SK-N-SH (cell line): ENCODE measurements at places on chromosomes 7 and 10. TPM values are rescaled to one million over a fixed set of nuclear protein-coding genes. Genes with fewer than 3 reads are reported as not detected.
A peak's percentile ranks its signal among the peaks of the same experiment; 100 is the strongest.

DNA sequence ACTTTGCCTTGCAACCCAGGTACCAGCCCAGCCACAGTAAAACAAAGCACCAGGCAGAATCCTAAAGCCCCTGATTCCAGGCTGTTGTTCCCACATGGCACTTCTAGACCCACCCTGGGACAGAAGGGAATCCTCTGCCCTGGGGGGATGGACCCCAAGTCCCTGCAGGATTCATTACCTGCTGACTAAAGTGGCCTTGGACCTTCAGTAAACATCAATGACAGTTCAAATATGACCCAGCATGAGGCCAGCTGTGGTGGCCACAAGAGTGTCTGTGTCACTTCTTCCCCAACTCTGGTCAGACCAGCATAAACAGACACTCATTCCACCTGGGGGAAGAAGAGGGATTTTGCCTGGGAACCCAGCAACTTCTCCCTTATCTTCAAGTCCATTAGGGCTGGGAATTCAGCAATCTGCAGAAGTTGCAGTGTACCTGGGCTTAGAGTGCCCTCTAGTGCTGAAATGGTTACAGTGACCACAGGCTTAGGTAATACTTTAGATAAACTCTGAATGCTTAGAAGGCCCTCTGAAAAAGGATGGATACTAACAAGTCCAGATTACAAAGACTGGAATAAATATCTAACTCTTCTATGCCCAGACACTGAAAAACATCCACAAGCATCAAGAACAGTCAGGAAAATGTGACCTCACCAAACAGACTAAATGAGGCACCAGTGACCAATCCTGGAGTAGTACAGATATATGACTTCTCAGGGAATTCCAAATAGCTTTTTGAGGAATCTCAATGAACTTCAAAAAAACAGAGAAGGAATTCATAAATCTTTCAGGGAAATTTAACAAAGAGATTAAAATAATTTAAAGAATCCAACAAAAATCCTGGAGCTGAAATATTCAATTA lies 108.5 kb upstream of the TMEM168 start:
- DNase-seq: peak; percentile 70

DNA sequence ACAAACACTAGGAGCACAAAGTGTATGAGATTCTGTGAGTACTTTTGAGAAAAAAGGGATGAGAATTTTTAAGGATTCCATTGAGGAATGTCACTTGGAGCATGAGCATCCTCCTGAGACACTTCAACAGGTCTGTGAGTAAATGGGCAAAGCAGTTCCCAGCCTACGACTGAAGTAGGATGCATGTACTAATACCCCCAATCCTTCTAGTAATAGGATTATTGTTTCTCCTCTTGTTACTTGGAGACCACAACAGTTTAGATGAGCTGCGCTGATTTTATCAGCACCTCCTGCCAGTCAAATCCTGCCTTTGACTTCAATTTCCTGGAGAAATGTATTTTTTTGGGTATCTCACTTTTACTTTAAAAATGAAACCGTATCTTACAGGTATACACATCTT lies 820 bp downstream of the BBS9 start:
- peak; percentile 47 for DNase-seq

GRCh38 chr10:113648478-113648877 lies 15.4 kb downstream of the NRAP start:
- DNase-seq: no peak

DNA sequence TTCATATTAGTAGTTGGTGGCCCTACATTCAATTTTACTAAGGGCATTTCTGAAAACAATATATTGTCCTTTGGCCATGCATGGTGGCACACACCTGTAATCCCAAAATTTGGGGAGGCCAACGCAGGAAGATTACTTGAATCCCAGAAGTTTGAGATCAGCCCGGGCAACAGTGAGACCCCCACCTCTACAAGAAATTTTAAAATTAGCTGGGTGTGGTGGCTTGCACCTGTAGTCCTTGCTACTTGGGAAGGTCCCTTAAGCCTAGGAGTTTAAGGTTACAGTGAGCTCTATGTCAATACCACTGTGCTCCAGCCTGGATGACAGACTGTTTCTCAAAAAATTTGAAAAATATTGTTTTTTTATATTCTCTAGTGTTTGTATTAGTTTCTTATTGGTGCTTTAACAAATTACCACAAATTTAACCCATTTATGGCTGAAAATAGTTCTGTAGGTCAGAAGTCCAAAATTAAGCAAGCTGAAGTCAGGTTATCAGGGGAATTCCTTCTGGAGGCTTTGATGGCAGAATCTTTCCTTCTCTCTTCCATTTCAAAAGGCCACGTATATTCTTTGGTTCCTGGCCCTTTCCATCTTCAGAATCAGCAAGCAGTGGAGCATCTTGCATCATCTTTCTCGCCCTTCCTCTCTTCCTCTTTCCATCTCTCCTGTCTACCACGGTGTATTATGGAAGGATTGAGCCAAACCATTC lies 12.4 kb downstream of the CBX3 start:
- no peak for DNase-seq

- DNase-seq: no peak
Measured at GRCh38 chr10:24652381-24652957, 71.2 kb downstream of the ARHGAP21 start.

GRCh38 chr10:30422981-30423654 lies 10.9 kb upstream of the MAP3K8 start:
- DNase-seq: no peak

DNA sequence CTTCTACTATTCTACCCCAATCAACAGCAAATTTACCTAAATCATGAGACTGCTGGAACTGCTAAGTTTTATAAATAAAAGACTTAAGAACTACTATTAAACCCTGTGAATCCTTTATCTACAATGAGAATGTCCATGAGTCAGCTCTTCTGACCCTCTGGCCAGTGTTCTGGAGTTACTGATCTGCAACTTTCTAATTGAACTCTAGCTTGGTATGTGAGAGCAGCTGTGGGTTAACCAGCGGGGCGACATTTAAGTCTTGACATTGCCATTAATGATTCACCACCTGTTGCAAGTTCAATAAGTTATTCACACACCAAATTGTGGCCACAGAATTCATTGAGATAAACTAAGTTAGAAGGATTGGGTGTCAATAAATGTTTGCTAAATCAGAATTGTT lies 359.8 kb downstream of the PCDH15 start:
- DNase-seq: no peak

DNA sequence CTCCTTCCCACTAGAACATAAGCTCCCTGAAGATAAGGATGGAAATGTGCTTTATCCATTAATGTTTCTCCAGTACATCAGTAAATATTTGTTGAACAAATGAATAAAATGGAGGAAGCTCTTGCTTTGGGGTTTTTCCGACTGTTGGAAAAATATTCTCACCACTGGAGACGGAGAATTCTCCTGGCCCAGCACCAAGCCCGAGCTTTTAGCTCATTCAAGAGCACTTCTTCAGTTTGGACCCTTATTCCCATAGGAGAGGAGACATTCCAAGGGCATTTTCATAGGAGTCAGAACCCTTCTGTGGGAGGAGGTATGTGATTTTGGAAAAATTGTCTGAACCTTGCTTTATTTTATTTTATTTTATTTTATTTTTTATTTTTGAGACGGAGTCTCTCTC lies 21.0 kb downstream of the SUFU start:
- DNase-seq: no peak

- no peak for DNase-seq
Measured at GRCh38 chr10:114550756-114551635, 107.1 kb downstream of the ABLIM1 start.

DNA sequence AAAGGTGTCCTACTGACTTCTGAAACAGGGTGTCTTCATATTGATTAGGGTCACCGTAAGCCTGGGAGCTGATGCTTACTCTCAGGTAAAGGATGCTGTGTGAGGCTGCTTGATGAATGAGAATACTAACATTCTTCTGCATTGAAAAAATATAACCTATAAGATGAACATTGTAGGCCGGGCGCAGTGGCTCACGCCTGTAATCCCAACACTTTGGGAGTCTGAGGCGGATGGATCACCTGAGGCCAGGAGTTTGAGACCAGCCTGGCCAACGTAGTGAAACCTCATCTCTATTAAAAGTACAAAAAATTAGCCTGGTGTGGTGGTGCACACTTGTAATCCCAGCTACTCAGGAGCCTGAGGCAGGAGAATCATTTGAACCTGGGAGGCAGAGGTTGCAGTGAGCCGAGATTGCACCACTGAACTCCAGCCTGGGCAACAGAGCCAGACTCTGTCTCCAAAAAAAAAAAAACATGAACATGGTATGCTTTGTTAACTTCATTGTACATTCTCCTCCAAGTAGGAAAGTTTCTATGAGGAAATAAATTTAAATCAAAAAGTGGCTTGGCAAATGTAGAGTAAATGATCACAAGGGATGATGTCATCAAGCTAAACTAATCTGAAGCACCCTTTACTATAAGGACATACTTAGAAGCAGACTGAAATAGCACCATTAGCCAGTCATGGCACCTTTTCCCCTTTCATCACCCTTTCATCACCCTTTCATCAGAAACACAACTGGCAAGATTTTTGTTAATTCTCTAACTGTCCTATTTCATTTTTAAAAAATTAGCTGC lies 1.5 kb upstream of the BRAF start:
- DNase-seq: no peak

- DNase-seq: no peak
Measured at GRCh38 chr10:49834201-49834600, 72.1 kb upstream of the OGDHL start.

DNA sequence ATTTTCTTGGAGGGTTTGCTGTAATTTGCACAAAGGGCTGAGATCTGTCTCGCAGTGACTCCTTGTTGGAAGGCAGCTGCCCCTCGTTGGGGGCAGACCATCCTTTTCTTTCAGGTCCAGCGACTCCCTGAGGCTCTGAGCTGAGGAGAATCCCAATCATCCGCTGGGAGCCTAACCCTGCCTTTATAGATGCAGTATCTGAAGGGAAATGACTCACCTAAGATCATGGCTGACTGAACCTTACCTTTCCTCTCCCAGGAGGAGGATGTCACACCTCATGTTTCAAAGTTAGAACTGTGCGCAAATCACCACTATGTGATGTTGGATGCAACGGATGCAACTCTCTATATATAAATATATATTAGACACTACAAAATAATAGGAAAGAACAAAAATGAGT lies 36.4 kb upstream of the MXI1 start:
- DNase-seq: no peak

DNA sequence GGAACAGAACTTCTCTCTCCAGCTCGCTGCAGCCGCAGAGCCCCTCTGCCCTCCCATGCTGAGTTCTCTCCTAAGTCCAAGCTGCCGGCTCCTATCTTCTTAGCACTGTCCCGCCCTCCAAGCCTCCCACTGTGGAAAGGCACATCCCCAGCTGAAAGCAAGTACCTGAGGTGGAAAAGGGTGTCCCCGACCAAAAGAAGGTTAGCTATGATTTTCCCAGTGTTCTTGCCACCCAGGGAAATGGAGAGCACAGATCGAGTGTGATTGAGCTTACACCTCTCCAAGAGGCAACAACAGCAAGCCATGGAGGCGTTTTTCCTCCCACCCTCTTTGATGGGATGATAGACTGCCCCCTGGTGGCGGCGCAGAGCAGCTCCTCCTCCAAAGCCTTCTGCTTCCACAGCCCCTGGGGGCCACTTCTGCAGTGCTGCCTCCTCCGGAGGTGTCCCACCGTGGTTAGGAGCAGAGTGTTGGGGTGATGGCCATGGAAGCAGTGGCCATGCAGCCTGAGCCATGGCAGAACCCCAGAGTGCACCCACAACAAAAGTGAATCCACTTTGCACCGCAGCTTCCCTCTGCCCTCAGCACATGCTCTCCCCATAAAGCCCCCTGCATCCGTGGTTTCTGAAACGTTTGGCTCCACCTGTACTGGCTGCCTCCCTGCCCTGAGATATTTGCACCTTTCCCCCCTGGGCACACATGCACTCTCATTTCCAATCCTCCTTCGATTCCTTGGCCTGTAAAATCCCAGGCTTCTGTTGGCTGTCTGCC lies 143.1 kb upstream of the STK17A start:
- DNase-seq: peak; percentile 76

DNA sequence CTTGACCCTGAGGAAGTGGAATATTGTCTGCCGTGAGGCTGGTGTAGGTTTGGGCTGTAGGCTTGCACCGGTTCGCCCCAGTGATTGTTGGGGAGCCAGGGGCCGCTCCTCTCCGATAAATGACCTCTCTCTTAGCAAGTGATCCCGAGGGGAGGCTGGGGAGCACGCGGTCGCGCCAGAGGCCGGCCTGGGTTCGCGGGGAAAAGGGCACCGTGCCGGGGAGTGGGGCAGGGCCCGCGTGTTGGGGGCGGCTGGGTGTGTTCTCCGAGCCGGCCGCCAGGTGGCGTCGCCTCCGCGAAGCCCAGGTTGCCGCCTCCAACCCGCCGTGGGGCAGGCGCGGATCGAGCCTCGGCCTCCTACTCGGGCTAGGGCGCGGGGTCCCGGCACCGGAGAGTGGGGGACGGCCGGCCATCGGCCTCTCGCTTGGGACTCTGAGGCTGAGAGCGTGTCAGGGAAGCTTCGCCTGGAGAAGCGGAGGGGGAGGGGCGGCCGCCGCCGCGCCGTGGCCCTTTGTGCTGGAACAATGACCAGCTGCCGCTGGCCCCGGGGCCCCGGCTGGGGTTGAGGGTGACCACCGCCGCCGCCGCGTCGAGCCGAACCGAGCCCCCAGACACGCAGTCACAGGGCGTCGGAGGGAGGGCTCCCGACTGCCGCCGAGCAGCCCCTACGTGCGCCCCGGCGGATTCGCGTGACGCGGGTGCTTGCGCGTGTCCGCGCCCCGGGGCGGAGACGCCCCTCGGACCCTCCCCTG lies 442 bp upstream of the LZTS2 start:
- peak; percentile 93 for DNase-seq

NPC1L1 gene
- polyA plus RNA-seq: 0.03 TPM in 1 of 2 replicates, not detected in the other

GOT1 gene
- 9.8 and 10.9 TPM in 2 replicates for polyA plus RNA-seq

SYCE1 gene
- polyA plus RNA-seq: not detected in 2 replicates

RARRES2 gene
- polyA plus RNA-seq: 0.26 and 0.43 TPM in 2 replicates

MET gene
- polyA plus RNA-seq: 38.7 and 61.6 TPM in 2 replicates

GPRIN2 gene
- polyA plus RNA-seq: 0.03 TPM in 1 of 2 replicates, not detected in the other
